Right lung (tissue), 10 donors: ENCODE measurements at places on chromosomes 5 and 9.
A peak's percentile ranks its signal among the peaks of the same experiment; 100 is the strongest.

- no peak for DNase-seq
Observed at GRCh38 chr5:142048272-142048671, 35.4 kb upstream of the GNPDA1 start.

DNA sequence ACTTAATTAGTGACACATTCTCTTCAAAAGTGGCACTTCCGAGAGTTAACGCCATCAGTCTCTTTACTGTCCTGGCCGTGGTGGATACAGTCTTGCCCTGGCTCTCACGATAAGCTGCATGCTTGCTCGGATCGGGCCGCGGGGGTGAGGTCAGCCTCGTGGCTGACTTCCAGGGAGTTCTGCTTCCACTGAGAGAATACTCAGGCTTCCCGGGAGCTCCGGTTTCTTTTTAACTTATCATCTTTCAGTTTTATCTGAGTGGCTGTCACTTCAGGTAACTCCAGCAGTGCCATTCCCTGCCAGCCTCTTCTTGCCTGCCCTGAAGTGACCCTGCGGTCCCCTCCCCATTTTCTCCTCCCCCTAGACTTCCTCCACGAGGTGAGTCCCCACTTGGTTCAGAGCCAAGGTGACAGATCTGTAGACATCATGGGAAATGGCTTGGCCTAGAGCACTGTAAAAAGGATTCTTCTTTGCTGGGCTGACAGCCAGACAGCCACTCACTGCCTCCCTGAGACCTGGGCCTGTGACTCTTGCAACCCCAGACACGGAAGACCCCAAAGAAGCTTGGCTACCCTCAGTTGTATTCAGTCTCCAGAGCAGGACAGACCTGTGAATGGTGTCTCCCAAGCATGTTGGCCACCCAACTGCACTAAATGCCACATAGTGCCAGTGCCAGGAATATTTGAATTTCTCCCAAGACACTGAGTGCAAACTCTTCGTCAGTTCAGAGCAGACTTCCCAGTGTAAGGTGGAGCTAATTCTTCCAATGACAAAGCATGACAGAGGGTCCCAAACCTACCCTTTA, 95.1 kb downstream of the DAPK1 start:
- no peak for DNase-seq

- no peak for DNase-seq
Observed at GRCh38 chr5:41735213-41735612, 135.0 kb downstream of the OXCT1 start.

GRCh38 chr9:2849941-2850340, 6.0 kb upstream of the PUM3 start:
- no peak for DNase-seq

DNA sequence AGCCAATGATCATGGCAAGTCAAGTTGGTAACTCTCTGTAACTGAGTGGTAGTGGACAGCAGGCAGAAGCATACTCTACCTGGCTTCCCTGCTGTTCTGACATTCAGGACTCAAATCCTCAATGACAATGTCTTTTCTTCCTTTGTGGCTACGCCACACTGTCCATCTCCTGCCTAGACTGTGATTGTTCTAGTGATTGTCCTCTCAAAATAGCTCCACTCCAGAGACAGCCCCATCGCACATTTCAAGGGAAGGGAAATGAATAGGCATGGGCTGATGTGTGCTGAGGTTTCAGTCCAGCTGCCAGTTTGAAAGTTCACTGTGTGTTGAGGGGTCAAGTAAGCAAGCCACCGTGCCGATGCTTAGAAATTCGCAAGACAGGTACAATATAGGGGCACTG, 227.0 kb upstream of the WWC1 start:
- no peak for DNase-seq

DNA sequence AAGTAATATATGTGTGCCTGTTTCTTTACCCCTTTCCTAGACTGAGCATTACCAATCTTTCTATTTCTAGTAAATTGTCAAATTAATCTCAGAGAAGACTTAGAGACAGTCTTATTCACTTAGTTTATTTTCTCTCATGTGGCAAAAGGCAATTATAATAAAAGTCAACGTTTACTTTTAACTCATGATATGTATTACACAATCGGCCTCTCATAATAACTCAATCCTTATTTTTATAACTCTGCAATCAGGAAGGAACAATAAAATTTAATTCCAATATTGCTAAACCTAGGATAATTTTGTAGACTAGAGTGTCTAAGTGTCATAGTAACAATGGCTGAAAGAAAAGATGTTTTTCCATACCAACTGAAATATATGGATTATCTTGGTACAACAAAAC, 214.6 kb downstream of the PDE4D start:
- DNase-seq = no peak

GRCh38 chr9:131174681-131175239, 49.4 kb downstream of the NUP214 start:
- DNase-seq = no peak

DNA sequence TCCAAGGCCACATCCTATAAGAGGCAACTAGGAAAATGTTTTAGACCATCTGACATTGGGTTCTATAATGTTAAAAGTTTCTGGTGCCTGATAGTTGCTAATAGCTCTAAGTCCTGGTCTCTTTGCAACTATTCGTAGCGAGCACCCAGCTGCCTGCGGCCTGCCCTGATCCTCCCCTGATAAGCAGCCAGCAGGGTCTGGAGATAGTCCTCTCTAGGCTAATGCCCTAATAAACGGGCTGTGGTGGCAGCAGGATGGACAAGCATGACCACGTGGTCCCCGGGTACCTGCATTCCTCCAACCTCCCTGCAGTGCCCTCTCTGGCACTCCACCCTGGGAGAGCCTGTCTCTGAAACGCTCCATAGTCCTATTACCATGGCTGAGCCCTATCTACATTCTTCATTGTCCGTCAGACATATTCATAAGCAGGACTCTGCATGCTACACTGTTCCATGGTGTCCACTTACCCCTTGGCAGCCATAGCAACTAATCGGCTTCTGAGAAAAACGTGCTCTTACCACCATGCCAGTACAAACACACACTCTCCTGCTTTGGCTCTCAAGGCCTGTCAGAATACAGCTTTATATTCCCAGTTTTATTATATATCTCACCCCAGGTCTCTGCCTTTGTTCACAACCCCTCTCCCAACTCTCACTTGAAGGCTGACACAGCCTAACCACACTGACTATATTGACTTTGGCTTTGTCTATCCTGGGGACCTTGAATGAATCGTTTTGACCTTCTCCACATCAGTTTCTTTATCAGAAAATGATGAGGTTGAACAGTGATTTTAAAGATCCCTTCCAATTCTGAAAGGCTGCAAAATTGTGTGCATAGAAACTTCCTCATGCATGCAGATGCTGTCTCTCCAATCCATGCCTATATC, 49.9 kb upstream of the DAPK1 start:
- no peak for DNase-seq

GRCh38 chr9:117528225-117528624, 113.4 kb upstream of the ASTN2 start:
- DNase-seq = no peak

GRCh38 chr9:19184144-19184917, 46.2 kb upstream of the DENND4C start:
- DNase-seq = no peak

DNA sequence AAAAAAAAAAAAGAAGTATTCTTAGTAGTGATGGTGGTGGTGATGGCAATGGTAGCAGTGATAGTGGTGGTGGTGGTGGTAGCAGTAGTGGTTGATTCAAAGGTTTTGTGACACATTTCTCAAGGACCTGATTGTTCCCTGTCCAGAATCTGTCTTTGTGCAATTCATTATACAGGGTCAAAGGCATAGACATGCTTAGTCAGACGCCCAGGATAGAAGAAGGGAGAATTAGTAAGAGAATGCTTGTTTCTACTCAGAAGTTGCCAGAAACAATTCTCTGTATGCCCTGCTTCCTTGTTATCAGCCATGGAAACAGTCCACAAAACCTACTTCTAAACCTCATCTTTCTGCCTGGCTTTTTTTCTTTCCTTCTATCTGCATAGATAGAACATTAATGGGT, 89.4 kb downstream of the SLC44A1 start:
- no peak for DNase-seq

DNA sequence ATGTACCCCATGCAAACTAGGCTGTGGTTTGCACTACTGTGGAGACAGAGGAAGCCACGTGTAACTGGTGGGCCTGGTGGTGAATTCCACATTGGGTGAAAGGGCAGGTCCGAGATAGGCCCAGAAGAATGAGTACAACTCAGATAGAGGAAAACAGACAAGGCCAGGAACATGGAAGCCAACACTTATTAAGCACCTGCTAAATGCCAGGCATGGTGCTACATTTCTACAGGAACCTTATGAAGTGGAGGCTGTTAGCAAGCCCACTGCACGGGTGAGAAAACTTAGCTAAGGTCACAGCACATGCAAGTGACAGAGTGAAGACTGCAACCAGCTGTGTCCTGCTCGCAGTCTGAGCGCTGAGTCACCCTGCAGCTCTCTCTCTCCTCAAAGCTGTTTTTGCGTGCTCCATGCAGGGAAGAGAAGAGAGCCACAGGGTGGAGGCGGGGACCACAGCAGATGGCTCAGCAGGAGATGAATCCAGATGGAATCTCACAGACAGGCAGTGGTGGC, 65.5 kb upstream of the SPTLC1 start:
- DNase-seq = no peak

GRCh38 chr5:1268666-1269065, 26.2 kb downstream of the TERT start:
- no peak for DNase-seq

- DNase-seq = no peak
Observed at GRCh38 chr5:113044776-113045465, 68.3 kb downstream of the DCP2 start.

GRCh38 chr5:167802755-167803431, 488.6 kb upstream of the WWC1 start:
- DNase-seq = no peak

DNA sequence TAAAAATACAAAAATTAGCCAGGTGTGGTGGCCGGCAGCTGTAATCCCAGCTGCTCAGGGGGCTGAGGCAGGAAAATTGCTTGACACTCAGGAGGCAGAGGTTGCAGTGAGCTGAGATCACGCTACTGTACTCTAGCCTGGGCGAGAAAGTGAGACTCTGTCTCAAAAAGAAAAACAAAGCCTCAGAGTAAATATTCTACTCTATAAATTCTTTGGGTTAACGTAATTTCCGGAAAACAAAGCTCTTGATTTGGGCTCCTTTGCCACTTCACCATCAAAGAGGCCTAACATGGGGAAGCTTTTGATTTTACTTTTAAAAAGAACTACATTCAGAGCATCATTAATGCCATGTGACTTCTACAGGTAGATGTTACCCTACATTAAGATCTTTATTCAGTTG, 103.1 kb downstream of the SERINC5 start:
- no peak for DNase-seq

DNA sequence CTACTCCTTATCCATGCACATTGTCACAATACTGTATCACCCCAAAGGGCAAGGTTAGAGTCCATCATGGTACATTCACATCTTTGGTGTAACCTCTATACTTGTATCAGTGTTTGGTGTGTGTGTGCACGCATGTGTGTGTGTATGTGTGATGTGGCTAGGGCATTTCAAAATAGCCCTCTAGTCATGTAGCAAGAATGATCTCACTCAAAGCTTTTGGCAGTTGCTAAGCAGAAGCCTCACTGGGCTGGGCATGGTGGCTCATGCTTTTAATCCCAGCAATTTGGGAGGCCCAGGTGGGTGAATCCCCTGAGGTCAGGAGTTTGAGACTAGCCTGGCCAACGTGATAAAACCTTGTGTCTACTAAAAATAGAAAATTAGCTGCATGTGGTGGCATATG, 245.3 kb downstream of the ADGRV1 start:
- DNase-seq = no peak

DNA sequence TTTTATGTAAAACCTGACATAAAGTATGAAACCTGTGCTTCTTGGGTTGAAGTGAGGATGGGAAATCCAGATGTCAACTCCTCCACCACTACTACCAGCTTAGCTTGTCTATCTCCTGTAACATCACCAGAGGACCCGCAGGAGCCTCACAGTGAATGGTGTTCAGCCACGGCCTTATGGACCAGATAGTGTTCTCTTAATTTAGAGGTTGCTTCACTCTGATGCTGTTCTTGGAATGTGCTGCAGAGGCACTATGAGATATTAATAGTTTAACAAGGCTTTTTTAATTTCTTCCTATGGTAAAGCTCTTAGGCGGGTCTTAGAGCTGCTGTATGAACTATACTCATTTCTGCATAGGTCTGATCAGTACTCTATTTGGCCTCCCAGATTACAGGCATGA, 27.9 kb downstream of the NFX1 start:
- DNase-seq = no peak

- DNase-seq = no peak
Observed at GRCh38 chr5:147893820-147894219, 12.5 kb downstream of the C5orf46 start.

GRCh38 chr5:141668601-141669265, 13.3 kb downstream of the ARAP3 start:
- DNase-seq = no peak

GRCh38 chr5:170584450-170585058, 80.7 kb downstream of the KCNIP1 start:
- DNase-seq = no peak

GRCh38 chr5:181205761-181206649, 1.0 kb upstream of the TRIM7 start:
- no peak for DNase-seq

GRCh38 chr5:147404706-147405105, 105.2 kb downstream of the DPYSL3 start:
- no peak for DNase-seq

DNA sequence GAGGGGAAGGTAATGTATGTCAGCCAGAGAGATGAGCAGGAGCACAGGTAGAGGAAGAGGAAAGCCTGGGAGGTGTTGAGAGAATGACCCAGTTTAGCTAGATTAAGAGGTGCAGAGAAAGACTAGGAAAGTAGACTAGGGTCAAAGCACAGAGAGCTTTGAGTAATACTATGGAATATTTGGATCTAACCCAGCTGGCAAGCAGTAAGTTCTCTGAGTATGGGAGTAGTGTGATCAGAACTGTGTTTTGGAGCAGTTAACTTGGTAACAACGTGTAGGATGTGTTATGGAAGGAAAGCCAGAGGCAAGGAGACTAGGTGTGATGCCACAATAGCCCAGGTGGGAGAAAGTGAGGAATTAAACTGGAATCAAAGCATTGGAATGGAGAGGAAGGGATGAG, 84.9 kb upstream of the PTGER4 start:
- DNase-seq = no peak

- DNase-seq = no peak
Observed at GRCh38 chr5:67297376-67297775, 100.8 kb upstream of the CD180 start.

- DNase-seq = peak; percentile 53
Observed at GRCh38 chr9:107455425-107456135, 34.0 kb downstream of the KLF4 start.
